ENCODE measurements at places on chromosomes 16 and 17.

GRCh38 chr16:48117217-48118105, 38.3 kb downstream of the ABCC12 start:
- DNase-seq: peak; percentile 13

- no peak for DNase-seq
Measured at GRCh38 chr17:2718150-2718938, 6.8 kb upstream of the CLUH start.

DNA sequence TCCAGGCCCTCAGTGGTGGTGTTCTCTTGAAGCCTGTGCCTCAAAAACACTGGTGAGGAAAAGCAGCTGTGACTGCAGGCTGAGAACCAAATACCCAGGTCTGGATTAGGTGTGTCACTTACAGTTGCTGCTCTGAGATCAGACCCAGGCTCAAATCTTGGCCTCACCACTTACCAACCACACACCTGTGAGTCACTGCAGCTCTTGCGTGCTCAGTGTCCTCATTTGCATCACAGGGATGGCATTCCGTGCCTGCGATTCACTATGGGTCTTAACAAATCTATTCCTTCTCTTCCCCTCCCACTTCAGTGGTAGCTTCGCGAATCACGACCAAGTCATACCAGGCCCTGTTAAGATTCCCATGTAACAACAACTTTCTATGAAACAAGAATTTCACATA, 233.4 kb upstream of the HSBP1 start:
- DNase-seq: no peak

GRCh38 chr17:19570544-19571062, 36.9 kb downstream of the SLC47A1 start:
- DNase-seq: no peak

DNA sequence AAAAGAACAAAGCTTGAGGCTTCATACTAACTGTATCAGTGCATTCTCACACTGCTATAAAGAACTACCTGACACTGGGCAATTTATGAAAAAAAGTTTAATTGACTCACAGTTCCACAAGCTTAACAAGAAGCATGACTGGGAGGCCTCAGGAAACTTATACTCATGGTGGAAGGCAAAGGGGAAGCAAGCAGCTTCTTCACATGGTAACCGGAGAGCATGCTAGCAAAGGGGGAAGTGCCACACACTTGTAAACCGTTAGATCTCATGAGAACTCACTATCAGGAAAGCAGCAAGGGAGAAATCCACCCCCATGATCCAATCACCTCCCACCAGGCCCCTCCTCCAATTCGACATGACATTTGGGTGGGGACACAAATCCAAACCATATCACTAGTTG, 25.3 kb downstream of the CTRB2 start:
- DNase-seq: no peak

DNA sequence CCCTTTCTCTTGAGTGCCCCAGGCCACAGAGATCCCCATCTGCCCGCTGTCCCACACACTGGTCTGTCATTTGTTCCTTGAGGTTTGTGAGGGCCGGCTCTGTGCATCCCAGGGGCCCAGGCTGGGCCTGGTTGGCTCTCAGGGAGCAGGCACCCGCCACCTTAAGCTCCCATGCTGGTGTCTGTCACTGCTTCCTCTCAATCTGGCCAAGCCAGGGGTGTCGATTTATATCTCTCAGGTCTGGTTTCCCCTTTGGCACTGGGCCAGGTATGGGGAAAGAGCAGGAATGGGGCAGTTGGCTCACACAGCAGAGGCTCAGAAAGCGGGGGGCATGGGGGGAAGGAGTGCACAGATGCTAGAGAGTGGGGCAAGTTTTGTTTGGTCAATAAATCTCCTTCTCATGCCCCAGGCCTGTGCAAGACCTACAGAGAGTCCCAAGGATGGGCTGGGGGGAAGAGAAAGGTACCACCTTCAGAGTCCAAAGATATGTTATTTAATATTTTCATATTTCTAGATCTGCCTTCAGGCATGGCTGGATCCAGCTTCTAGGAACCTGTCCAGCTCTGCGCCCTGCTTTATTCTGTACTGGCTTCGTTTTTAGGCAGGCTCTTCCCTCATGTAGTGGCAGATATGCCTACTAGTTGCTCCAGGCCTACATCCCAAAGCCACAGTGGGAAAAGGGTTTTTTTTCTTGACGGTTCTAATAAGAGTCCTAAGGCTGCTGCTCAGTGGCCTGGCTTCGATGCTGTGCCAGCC, 34.3 kb downstream of the IL4R start:
- DNase-seq: no peak

DNA sequence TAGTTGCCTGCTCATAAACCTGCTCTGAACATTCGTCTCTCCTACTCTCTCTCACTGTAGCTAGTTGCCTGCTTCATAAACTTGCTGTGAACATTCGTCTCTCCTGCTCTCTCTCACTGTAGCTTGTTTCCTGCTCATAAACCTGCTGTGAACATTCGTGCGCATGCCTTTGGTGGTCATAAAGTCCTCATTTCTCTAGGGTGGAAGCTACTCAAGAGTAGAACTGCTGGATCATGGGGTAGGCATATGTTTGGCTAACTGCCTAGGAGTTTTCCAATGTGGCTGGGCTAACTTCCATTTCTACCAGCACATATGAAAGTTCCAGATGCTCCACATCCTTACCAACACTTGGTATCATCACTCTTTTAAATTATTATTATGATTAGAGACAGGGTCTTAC, 174.6 kb upstream of the RPH3AL start:
- no peak for DNase-seq

GRCh38 chr17:973053-973452, 6.5 kb downstream of the NXN start:
- DNase-seq: no peak

DNA sequence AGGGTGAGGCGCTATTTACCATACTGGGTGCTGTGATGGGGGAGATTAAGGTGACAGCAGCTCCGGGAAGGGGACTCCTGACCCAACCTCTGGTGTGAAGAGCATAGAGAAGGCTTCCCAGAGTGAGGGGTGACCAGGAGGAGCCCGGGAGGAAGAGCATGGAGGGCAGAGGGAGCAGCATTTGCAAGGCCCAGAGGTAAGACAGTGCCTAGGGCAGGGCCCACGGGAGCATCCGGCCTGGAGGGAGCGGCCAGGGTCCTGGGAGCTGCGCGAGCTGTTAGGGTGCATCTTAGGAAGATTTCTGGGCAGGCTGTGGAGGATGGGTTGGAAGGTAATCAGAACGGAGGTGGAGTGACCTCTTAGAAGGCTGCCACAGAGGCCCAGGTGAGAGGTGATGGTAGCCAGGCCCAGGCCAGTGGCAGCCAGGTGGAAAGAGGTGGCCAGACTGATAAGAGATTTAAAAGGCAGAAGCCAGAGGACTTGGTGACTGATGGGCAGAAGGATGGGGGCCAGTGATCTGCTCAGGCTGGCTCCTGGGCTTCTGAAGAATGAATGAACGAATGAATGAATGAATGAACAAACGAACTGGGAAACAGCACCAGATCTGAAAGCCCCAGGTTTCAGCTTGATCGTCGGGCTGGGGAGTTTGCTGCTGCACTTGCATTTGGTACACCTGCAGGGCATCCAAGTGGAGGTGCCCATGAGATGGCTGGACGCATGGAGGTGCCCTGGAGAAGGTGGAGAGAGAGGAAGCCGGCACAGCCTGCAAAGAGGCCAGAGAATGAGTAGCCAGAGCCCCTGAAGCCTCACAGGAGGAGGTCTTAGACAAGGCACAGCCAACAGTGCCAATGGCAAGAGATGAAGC, 13.0 kb upstream of the TMEM92 start:
- DNase-seq: no peak

GRCh38 chr16:72833482-72833881, 214.4 kb downstream of the ZFHX3 start:
- no peak for DNase-seq

GRCh38 chr16:3511286-3512180, 10.7 kb downstream of the CLUAP1 start:
- DNase-seq: no peak

DNA sequence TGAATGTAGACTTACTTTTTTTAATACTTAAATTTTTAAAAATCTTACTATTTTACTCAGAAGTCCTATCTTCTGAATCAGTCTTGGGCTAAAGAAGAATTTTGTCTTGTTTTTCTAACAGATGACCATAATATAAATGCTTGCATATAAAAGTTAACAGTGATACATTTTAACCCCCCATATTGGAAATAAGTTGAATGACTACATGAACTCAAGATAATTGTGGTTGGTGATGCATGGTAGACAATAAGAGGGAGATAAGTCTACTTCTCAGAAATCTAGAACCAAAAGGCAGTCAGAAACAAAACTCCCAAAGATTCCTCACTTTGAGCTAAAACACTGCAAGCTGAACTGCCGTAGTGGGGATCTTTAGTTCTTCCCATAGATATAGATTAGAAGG, 868.4 kb upstream of the SOX9 start:
- DNase-seq: no peak

DNA sequence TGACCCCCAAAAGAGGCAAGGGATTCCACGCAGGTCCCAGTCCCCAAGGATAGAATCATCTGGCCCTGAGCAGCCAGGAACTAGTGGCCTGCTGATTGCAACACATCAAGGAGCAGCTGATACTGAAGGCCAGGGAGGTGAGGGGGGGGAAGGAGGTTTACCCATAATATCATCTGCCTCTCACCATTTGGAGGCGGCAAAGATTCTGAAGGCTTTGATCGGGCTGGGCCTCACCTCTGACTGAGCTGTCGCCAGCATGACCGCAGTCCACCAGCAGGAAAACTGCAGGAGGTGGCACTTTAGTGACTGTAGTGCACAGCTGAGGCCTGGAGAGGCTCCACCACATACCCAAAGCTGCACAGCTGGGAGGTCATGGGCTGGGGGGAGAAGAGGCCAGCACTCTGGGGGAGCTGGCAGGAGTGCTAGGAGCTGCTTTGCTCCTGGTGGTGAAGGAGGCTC, 20.5 kb upstream of the ITGA3 start:
- DNase-seq: no peak

GRCh38 chr16:10728003-10728887, 15.4 kb upstream of the NUBP1 start:
- no peak for DNase-seq
